ENCODE measurements at places on chromosomes 6 and 20.

GRCh38 chr6:110201151-110201884, 21.1 kb downstream of the CDC40 start:
- no peak for DNase-seq

GRCh38 chr6:105522626-105523322, 119.9 kb upstream of the PREP start:
- no peak for DNase-seq

- DNase-seq, result no peak
Measured at GRCh38 chr6:127686084-127686483, 109.1 kb downstream of the C6orf58 start.

- DNase-seq, result no peak
Measured at GRCh38 chr6:33147807-33148666, 44.2 kb downstream of the COL11A2 start.

DNA sequence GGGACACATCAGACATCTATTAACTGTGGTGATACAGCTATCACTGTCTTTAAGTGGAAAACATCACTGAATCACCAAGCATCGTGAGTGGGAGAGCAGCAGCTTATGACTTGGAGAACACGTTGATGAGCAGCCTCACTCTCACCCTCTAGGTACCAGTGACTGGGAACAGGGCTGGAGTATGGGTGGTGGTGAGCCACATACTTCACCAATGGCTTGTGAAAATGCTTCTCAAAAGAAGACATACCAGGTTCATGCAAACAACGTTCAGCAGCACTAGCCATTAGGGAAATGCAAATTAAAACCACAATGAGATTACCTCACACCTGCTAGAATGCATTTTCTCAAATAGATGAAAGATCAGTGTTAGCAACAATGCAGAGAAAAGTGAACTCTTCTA, 25.3 kb downstream of the SNX5 start:
- DNase-seq, result no peak

DNA sequence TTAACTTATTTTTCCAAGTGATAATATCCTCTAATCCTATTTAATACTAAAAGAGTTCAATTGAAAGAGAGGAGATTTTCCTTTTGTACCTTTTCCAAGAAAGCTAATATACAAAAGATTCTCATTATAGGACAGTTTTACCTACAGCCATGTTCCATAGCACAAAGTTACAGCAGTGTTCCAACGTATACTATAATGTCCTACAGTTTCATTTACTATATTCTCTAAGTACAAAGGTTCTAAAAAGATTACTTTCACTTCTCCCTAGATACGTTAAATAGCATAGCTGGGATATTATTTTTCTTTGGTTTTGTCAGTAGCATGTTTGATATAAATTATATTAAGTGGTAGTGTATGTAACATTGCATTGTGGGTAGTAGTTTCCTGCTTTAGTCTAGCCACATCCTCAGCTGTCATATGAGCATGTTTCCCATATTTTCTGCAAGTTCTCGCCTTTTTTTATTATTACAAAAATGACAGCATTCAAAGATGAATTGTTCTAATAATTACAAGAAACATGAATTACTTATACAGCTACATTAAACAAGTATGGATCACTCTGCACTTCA, 4.4 kb upstream of the RUNX2 start:
- no peak for DNase-seq

- no peak for DNase-seq
Measured at GRCh38 chr20:15475483-15475882, 1097.8 kb downstream of the KIF16B start.

GRCh38 chr20:14888134-14888533, 550.7 kb upstream of the FLRT3 start:
- no peak for DNase-seq

- no peak for DNase-seq
Measured at GRCh38 chr6:25301362-25301761, 22.2 kb downstream of the CARMIL1 start.

- no peak for DNase-seq
Measured at GRCh38 chr6:139271056-139271455, 20.7 kb downstream of the TXLNB start.

- DNase-seq, result no peak
Measured at GRCh38 chr6:7229376-7230326, 83.3 kb downstream of the SSR1 start.

GRCh38 chr20:7695635-7696034, 244.6 kb downstream of the HAO1 start:
- no peak for DNase-seq

DNA sequence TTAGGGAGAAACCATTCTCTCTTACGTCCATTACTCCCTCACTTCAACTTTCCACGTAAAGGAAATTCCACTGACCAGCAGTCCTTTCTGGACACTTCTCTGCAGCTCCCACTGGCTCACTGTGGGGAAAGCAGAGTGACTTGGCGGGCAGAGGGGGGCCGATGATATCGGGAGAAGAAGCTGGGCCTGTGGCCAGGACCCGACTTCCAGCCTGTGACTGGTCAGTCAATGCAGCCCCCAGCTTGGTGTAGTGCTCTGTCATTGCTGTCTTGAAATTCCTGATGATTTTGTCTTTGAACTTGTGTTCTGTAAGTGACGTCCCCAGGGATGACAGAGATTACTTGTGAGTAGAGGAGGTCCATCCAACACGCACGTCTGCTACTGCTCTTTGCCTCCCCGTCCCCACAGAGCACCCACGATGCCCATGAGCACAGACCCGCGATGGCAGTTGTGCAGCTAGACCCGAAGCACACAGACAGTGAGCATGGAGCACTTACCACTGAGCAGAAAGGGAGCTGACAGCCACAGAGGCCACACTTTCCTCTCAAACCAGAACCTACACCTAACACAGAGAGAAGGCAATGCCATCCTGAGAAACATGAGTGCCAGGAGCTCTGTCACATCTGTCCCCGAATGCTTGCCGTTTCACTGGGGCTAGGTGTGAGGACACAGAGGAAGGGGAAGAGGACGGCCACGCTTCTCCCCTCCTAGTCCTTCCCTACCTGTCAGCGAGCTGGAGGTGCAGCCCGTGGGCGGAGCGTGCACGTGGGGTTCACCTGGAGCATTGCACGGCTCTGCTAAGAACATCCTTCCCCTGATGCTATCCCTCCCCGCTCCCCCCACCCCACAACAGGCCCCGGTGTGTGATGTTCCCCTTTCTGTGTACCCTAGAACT, 25.7 kb downstream of the DACT2 start:
- DNase-seq, result no peak

- no peak for DNase-seq
Measured at GRCh38 chr6:166003569-166003968, 164.1 kb downstream of the TBXT start.

DNA sequence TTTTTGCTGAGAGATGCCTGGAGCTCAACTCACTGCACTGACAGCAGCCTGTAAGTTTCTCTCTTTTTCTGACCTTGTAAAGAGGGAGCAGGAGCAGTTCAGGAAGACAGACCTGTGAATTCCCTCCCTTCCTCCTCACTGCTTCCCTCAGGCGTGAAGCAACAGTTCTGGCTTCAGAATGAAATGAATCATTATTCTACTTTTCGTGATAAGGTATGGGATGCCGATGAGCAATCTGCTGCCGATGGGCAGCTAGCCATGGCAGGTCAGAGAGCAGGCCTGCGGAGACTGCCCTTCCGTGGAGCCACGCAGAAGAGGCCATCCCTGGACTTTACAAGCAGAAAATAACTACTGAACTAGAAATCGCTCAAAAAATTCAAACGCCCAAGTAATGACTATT, 426.5 kb upstream of the RNF217 start:
- peak; percentile 18 for DNase-seq

- no peak for DNase-seq
Measured at GRCh38 chr20:17137692-17138091, 89.1 kb upstream of the PCSK2 start.

- DNase-seq, result no peak
Measured at GRCh38 chr6:72825315-72825911, 203.5 kb downstream of the KCNQ5 start.

GRCh38 chr20:2942439-2942838, 69.2 kb downstream of the PTPRA start:
- no peak for DNase-seq

DNA sequence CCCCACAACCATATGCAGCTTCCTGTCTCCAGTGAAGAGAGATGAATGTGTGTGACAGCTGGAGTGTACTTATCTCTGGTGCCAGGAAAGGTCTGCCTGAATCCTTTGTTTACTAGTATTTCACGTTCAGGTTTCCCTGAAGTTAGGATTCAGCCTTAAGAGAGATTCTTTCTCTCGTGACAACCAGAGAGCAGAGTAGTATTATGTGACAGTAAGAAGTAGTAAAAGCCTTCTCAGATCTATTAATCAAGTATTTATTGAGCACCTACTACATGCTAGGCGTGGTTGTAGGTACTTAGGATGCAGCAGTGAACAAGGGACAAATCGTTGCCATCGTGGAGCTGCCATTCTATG, 949 bp downstream of the KIFC1 start:
- DNase-seq, result no peak

DNA sequence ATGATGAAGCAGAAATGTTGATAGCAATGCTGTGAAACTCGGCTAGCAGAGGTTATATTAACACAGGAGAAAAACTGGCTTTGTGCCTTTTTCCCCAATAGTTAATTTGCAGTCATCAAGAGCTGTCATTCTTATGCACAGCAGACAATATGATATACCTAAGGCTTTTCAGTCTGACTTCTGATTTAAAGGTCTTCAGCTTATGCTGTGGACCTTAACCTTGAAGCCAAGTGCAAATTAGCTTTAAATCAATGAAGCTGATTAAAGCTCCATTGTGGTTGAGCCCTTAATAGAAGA, 171.6 kb upstream of the ID4 start:
- DNase-seq, result no peak

DNA sequence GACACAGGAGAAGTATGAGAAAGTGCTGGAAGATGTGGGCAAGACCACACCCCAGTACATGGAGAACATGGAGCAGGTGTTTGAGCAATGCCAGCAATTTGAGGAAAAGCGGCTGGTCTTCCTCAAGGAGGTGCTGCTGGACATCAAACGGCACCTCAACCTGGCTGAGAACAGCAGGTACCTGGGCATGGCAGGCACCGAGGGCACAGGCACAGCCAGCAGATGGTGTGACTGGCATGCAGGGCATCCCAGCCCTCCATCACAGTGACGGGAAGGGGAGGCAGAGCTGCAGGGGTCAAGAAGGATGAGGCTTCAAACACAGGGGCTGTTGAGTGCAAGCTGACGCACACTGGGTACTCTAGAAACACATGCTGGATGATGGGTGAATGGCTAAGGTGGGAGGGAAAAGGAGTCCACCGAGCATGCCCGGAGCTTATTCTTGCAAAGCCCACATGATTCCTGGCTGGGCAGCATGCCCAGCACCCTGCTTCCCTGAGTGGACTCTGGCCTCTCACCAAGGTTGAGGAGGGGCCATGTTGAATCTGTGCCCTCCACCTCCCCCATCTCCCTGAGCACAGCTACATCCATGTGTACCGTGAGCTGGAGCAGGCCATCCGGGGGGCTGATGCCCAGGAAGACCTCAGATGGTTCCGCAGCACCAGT, 26.3 kb downstream of the SPDEF start:
- DNase-seq, result no peak

DNA sequence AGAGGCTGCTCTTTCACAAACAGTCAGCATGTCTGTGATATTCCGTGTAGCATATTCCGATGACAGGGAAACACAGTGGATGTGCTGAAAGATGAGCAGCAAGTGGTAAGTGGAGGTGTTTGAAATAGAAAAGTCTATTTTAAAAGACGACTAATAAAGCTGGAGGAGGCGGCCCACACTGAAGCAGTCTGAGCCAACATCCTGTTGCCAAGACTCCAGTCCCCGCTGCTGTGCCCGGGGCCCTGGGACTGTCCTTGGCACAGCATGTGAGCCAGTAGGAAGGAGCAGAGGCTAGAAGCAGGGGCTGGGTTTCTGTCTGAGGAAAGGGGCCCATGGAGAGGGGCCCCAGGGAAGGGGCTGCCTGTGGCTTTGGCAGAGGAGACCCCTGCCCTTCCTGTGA, 351.5 kb upstream of the CHD6 start:
- no peak for DNase-seq

- DNase-seq, result no peak
Measured at GRCh38 chr6:155473741-155474140, 18.1 kb upstream of the NOX3 start.

- no peak for DNase-seq
Measured at GRCh38 chr6:56244089-56244488, 3.3 kb downstream of the COL21A1 start.

DNA sequence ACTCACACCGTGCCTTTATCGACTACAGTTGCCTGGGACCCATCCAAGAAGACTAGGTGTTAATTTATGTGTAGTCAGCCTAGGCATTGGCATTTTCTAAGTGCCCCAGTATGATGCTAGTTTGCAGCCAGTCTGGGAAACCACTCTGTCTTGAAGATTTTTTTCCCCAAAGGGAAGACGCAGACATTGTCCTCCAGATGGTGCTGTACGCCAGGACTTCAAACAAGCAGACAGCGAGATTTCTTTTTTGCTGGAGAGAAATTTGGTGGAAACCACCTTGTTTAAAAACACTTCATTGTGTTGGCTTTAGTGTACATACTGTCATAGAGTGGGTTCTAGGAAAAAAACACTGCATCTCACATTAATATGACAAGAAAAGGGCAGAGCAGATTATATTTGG, 30.0 kb downstream of the ALDH5A1 start:
- no peak for DNase-seq

DNA sequence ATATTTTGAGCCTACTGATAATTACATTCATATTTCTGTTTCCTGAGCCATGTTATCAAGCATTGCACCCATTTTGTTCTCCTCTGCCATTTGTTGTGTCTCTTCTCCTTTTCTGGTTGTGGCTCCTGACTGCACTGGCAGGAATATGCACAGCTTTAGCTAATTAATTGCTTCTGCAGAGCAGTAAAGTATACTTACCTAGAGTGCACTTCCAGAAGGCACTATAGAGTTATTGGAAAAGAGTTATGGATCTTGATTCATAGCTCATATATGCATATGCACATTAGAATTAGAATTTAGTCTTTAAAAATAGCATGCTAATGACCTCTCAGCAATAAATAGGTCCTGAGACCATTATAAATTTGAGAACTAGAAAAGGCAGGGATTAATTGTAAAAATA, 262.6 kb downstream of the NKAIN2 start:
- no peak for DNase-seq

DNA sequence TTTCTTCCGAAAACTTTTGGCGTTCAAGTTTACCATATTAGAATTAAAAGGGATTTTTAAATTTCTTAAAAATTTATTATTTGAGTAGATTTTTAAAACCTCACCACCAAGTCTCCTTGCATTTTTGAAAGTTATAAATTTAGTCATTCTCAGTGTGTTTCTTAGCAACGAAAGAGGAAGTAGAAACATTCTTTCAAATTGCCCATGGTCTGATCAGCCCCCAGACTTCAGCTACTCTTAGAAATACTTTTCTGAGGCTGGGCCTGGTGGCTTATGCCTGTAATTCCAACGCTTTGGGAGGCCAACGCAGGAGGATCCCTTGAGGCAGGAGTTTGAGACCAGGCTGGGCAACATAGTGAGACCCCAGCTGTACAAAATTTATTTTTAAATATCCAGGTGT, 15.1 kb upstream of the RTF2 start:
- no peak for DNase-seq

DNA sequence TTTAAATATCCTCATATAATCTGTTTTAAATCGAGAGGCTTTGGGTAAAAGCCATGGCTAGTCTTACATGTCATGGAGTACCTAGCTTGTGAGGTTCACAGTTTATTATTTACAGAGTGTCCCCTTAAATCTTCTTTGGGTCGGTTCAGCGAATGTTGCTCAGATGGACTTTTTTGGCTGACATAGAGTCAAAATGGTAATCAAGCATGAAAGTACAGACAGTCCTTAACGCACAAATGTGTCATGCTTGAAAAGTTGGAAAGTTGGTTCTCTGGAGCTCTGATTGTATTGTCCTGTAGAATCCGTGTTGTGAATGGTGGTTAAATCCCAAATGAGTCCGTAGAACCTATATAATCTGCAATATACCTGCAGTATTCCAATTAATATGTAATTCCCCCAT, 22.0 kb downstream of the PTPN1 start:
- DNase-seq, result no peak

Data from brain pericyte (primary cell).